ENCODE measurements at places on chromosomes 7 and 10.

GRCh38 chr10:5385224-5385623 lies 19.4 kb downstream of the TUBAL3 start:
- no peak for DNase-seq

GRCh38 chr7:150735596-150736358 lies 1.4 kb upstream of the GIMAP5 start:
- no peak for DNase-seq

- DNase-seq, result no peak
These were observed 60.6 kb upstream of the UBE3C start for GRCh38 chr7:157077986-157078644.

- DNase-seq, result peak; percentile 74
These were observed at the start of gene ZNF736 for GRCh38 chr7:64313740-64314491. Gene ZNF736, plus strand, starts transcription at chr7:64313961. Its CDS starts 190 bp downstream, at chr7:64314151.

DNA sequence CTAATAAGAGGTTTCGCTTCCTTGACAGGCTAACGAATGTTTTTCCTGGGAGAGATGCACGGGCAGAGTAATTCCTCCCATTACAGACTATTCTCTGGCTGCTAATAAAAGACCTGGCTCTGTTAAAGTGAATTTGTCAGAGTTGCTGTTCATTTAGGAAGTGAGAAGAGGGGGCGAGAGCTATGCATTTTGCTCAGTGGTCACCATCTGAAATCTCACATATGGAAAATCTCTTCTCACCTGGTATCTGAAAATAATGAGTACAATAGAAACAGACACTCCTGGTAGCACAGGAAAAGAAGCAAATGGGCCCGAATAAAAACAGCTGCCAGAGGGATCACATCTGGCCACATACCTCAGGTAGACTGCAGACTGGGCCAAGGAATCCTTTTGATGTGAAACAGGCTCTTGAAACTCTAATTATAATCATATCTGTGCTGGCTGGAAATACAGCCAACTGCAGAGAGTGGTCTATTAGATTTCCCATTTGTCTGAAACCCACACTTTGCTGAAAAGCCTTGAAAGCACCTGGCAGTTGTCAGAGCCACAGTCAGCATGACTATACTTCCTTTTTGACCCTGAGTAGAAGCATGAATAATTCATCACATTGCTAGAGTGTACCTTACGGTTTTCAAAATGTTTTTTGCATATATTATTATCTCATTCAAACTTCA lies 33.6 kb downstream of the AOAH start:
- no peak for DNase-seq

DNA sequence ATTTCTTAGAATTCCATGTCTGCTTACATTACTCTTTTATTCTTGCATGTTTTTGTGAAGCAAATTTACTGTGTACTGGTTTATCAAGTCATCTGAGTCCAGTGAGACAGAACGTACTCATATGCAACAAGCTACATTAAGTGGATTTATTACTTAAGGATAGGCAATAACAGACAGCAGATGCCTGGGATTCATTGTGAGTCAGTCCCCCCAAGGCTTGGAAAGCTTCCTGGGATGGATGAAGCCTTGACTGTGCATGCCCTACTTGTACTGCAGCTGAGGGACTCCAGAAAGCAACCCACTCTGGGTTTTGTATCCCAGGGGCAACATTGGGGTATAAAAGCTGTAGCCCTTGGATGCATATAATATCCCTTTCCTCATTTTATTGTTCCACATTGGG lies 113.4 kb upstream of the RAB18 start:
- no peak for DNase-seq

DNA sequence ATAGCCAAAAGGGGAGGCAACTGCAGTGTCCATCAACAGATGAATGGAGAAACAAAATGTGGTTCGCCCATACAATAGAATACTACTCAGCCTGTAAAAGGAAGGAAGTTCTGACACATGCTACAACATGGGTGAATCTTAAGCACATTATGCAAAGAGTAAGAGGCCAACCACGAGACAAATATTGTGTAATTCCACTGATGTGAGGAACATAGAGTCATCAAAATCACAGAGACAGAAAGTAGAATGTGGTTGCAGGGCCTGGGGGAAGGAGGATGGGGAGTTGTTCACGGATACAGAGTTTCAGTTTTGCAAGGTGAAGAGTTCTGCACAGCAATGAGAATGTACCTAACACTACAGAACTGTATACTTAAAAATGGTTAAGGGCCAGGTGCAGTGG lies 13.7 kb upstream of the C10orf71 start:
- no peak for DNase-seq

DNA sequence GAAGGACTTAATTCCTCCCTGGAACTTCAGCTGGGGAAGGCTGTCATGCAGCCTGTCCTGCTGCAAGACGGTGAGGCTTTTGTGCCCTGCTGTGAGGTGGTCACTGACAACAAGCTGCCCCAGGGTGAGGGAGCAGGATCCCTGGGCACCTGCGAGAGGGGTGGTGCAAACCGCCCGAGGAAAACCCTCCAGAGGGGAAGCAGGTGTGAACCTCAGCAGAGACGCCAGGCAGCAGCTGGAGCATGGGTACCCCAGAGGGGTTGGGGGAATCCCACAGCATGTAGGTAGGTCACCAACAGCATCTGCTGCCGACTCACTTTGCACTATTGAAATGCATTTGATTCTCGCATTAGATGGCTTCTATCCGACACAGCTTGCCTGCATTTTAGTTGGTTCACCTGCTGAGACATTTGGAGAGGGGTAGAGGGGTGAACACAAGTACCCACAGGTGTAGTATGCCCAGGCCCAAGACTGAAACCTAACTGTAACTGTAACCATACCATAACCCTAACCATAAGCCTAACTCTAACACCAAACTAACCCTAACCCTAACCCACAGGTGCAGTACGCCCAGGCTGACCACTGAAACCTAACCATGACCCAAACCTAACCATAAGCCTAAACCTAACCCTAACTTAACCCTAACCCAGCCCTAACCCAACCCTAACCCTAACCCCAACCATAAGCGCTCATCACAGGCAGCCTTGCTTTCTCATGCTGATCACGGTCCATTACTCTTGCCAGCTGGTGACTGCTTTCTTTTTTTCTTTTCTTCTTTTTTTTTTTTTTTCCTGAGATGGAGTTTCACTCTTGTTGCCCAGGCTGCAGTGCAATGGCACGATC lies 85.9 kb downstream of the ELFN1 start:
- DNase-seq, result no peak

DNA sequence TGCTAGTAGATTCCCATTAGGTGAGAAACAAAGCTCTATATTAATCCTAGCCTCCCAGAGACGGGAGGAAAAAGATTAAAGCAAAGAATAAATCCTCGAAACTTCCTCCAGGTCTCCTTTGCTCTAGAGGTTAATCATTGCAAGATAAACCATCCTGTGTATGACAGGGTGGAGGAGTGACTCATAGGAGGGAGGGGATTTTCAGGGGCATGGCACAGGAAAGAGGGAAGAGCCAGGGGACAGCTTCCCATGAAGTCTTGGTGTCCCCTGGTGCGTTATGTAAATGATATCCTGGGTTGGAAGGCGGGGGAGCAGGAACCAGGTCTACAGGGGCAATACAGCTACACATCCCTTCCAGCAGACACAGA lies 780 bp downstream of the CYP3A5 start:
- DNase-seq, result no peak

GRCh38 chr10:72808001-72808400 lies 85.5 kb upstream of the OIT3 start:
- DNase-seq, result no peak

DNA sequence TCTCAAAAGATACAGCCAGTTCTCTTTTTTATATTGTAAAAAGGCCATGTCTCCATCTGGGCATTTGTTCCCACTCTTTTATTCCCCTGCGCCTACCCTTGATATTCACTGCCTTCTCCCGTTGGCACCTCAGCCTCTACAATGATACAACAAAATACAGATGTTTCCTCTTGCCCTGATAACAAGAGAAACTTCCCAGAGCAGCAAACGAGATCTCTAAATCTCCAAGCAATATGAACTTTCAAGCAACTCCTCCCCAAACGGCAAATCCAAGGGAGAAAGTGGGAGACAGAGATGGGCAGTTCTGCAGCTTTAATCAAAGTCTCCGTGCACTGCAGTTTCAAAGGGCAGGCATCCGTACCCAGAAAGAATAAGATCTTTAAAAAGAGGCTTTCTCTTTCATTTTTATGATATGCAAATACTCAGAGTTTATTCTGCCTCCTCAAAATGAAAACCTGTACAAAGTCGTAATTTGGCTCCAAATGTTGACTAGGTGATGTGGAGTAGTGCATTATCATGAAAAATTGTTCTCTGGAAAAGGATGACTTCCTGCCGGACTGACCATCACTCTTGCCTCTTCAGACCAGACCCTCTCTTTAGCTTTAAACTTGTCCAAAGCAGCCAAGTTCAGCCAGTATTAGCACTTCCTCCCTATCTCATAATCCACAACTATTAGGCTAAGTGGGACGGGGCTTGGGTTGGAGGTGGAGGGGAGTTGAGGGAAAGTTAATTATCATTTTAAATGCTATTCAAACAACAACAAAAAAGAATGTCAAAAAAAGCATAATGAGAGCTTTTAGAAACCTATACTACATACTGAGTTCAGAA lies 682 bp downstream of the HGF start:
- no peak for DNase-seq

GRCh38 chr7:128849804-128850490 lies 12.7 kb upstream of the ATP6V1F start:
- no peak for DNase-seq

DNA sequence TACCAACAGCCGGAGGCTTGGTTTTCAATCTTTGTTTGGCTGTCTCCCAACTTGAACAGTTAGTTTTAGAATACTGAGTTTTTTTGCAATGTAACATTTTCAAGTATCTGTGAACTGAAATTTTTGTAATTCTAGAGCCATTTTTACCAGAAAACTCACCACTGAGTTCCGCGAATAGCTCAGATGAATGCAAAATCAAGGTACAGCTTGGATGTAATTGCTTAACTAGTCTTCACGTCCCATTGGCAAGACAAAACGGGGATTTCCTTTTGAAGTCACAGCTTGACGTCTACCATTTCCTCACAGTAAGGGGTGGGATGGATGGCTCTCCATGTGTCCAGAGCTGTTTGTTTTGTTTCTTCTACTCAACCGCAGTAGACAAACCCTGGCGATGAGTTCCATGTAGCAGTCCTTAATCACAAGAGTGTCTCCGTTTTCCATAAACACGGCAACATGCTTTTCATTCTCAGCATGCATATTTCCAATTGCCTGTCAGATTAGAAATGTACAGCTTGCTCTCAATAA lies 55.8 kb upstream of the FGFR2 start:
- no peak for DNase-seq

- DNase-seq, result no peak
These were observed 108.0 kb downstream of the SDK1 start for GRCh38 chr7:3408814-3409595.

DNA sequence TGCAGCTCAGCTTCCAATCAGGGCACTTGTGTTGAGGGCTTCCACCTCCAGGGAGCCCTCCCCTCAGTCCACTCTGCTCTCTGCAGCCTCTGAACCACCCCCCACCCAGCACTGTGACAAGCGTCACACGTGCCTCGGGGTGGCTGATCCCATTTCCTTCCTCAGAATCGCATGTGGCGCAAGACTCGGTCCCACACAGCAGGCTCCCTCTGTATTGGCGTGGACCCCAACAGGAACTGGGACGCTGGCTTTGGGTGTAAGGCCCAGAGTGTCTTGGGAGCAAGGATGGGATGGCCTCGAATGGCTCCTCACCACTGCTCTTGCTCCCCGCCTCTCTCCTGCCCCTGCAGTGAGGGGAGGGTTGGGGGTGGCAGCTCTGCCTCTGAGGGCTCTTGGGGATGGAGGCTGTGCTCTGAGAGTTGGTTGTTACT lies 4.1 kb downstream of the CPA1 start:
- DNase-seq, result no peak

GRCh38 chr10:17488848-17489247 lies 34.5 kb upstream of the ST8SIA6 start:
- no peak for DNase-seq

GRCh38 chr10:128257428-128257827 lies 131.2 kb upstream of the MKI67 start:
- DNase-seq, result no peak

DNA sequence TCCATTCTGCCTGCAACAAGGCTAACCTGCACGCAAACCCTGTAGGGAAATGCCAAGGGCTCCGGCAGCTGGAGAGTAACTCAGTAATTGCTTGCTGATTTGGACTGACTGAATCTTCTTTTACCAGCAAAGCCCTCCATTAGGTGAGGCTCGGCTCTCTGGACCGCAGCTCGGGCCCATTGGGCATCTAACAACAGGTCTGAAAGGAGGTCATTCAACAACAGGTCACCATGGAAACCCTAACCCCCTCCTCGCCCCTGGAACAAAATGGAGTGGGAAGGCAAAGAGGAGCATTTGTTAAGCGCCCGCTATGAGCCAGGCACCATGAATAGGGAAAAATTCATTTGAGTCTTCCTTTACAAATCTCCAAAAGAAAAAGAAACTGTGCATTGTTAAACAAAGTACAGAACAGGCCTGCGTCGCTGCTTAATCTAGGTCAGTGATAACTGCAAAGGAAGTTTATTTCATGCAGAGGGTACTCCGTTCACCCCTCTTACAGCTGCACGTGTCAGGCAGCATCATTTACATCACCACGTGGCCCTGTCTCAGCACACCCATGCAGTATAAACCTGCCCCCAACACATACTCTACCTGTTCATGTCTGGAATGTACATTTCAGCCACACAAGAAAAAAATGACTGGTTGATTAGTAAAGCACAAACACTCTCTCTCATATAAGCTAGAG lies 248.8 kb upstream of the NEBL start:
- DNase-seq, result no peak

- peak; percentile 39 for DNase-seq
These were observed 78.7 kb upstream of the C1GALT1 start for GRCh38 chr7:7103343-7104313.

DNA sequence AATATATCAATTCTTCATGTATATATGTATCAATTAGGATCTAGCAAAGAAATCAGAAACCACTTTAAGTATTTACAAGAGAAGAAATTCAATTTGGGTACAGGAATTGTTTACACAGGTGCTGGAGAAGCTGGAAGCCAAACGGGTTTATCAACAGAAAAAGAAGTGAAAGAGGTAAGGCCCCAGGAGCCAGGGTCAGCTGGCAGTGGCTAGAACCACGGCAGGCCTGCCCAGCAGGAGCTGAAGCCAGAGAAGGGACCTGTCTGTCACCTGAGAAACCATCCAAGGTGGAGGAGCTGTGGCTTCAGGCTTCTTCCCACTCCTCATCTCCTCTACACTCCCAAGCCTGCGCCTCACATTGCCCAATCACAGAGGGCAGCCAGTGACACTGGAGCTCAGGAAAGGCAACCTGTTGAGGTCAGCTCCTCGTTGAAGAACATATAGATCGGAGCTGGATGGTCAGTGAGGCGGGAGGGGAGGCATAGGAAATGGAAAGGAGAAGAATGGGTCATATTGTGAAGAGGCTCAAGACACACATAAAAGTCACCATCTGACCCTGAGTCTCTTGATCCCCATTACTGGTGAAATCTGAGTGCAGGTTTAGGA lies 182.6 kb downstream of the REEP3 start:
- DNase-seq, result no peak

GRCh38 chr7:16975712-16976111 lies 93.9 kb upstream of the AGR3 start:
- DNase-seq, result no peak

Measured in AG09319 (cell line).